ENCODE measurements at places on chromosomes 3 and 15.

DNA sequence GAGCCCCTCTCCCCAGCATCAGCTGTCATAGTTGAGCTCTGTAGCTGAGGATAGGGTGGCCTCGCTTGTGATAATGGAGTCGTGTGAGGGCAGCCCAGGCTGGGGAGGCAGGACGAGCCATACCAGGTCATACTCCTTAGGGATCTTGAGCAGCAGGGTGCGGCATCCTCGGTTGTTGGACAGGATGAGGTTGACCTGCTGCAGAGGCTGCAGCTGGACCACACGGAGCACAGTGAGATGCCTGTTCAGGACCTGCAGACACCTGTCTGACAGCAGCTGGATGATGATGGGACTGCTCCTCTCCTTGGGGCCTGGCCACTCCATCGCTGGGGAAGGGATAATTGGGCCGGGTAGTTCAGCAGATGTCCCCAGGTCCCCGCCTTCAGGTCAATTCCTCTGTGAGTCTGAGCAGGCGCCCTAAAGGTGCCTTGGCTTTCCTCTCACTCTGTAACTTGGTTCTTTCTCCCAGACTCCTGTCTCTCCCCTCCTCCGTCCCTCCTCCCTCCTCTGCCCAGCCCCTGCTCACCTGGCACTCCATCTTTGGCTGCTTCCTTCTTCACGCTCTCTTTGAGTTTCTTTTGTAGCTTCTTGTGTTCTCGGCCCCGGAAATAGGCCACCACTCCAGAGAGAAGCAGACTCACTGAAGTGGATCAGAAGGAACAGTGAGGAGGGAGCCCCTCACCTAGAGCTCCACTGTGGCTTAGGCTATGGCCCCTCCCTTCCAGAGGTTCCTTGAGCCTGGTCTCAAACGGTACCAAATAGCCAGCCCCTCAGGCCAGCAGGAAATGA lies 7.8 kb downstream of the DUOX2 start:
- DNase-seq = no peak

GRCh38 chr3:58068122-58068809 lies 60.0 kb downstream of the FLNB start:
- DNase-seq = no peak

GRCh38 chr3:115388166-115388565 lies 235.1 kb upstream of the GAP43 start:
- DNase-seq = peak; percentile 70

- DNase-seq = no peak
These were observed 429 bp upstream of the LOXL1 start for GRCh38 chr15:73925848-73926218.

GRCh38 chr15:93989440-93989998 lies 241.8 kb upstream of the MCTP2 start:
- no peak for DNase-seq

DNA sequence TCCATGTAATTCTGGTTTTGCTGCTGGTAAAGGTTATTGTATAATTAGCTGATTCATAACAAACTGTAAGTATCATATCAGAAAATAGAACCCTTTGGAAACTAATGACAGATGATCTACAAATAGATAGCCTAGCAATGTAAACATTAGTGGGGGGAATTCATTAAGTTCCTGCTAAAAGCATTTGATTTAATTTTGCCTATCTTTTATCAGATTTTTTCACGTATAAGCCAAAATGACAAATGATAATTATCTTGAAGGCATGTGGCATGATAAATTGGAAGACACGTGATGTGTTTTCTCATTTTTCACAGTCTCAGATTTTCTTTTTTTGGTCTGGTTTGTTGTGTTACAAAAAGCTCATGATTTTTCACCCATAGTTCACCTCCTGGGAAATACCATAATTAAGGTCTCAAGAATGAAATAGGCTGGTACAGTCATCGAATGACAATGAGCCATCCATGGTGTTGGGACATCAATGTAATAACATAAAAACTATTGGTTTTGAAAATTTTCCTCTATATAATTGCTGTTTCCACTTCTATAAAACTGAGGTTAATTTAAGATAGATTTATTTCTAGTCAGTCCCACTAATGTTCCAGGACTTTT lies 325.9 kb upstream of the TBL1XR1 start:
- no peak for DNase-seq

GRCh38 chr15:39884351-39884750 lies 35.7 kb downstream of the GPR176 start:
- no peak for DNase-seq

DNA sequence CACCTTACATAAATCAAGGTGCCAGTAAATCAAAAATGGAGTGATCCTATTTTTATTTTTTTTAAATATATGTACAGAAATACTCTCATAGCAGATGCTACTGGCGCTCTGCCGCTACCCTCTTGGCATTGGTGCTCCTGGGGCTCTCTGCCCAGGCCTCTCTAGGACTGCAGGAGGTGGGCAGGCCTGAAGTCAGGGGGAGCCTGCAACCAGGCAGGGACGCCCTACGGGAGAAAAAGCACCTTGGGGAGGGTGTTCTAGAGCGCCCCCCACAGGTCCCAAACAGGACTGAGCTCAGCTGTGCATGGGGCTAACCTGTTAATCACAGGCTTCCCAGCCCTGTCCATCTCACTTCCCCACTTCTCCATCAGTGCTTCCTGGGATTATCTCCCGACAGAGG lies 192.5 kb downstream of the SHQ1 start:
- no peak for DNase-seq

DNA sequence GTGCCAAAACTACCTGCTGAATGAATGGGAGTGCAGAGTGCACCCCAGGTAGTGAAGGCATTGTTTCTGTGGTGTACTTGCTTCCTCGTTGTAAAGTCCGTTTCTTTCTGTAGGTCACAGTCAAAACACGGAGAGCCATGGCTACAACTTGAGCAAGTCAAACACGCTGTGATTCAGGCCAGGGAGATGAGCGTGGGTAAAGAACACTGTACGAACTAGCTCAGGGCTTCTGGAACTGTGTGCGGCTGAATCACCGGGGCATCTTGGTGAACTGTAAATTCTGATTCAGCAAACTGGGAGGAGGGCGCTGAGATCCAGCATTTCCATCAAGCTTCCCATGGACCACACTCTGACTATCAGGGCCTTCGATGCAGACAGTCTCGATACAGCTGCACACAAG lies 5.0 kb upstream of the TNK2 start:
- DNase-seq = no peak

GRCh38 chr15:70054884-70055387 lies 42.8 kb downstream of the TLE3 start:
- DNase-seq = no peak
